ENCODE measurements at places on chromosomes 13 and 19.

DNA sequence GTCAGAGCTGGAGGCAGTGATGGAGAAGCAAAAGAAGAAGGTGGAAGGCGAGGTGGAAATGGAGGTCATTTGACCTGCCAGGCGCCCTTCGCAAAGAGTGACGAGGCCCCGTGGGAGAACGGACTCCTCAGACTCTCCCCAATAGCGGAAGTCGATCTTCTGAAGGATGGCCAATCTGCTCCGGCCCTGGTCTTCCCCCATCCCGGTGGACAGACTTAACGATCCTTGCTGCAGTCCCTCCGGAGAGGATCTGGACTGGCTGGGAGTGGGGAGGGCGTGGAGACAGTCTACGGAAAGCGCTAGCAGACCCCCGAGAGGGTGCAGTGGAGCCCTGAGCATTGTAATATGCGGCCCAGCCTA is 11.9 kb downstream of the EPS8L1 start:
- no peak for DNase-seq

DNA sequence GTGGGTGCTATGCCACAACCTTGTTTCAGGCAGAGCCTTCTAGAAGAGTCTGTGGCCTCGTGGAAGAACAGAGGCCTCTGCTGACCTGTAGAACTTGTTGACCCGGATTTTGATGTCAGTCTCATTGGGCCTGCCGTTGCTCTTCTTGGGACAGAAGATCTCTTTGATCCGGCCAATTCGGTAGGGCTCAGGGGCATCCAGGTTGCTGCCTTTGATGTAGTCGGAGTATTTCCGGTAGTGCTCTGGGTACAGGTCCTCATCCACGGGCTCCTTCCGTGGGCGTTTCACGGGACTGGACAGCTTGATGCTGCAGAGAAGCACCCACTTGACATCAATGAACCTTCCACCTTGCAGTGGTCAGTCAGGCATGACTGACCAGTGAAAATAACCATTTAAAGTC is 24.0 kb upstream of the EIF3G start:
- no peak for DNase-seq

- no peak for DNase-seq
Measured at GRCh38 chr13:26824581-26824980, 64.0 kb upstream of the GPR12 start.

GRCh38 chr19:20273376-20273775 is 106.4 kb downstream of the ZNF486 start:
- DNase-seq: no peak

- DNase-seq: no peak
Measured at GRCh38 chr13:73274147-73274546, 215.3 kb downstream of the KLF5 start.

DNA sequence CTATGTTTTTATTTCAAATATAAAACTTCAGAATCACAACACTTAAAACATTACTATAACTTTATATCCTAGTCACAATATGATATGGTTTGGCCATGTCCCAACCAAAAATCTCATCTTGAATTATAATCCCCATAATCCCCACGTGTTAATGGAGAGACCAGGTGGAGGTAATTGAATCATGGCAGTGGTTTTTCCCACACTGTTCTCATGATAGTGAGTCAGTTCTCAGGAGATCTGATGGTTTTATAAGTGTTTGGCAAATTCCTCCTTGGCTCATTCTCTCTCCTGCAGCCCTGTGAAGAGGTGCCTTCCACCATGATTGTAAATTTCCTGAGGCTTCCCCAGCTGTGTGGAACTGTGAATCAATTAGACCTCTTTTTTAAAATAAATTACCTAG is 307.6 kb downstream of the SPRY2 start:
- no peak for DNase-seq

GRCh38 chr19:1206150-1206863 is 729 bp downstream of the STK11 start:
- no peak for DNase-seq

DNA sequence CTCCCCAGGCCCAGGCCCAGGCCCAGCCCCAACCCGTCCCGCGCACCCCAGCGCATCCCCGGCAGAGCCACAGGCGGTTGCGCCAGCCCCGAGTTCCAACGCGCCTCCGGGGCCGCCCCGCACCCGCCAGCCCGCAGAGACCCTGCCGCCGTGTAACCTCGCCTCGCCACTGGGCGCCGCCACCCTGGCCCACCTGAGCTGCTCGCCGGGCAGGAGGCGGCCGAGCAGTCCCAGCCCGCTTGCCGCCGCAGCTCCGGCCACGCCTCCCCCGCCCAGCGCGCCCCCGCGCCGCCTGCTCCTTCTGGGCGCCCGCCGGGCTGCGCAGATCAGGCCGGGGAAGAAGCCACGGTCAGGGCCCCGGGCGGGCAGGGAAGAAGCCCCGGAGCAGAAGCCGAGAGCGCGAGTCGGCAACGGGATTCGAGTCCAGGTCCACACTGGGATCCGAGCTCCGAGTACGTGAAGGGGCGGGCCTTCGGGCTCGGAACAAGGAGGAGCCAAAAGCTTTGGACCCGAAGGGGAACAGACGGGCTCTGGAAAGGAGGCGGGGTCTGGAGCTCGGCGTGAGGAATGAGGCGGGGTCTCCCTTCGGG is at the start of gene MBOAT7:
Gene MBOAT7, minus strand, starts transcription at position 436 of the 590 bp plus-strand sequence. CDS start 1,072 bp downstream, outside the sequence.
- no peak for DNase-seq

DNA sequence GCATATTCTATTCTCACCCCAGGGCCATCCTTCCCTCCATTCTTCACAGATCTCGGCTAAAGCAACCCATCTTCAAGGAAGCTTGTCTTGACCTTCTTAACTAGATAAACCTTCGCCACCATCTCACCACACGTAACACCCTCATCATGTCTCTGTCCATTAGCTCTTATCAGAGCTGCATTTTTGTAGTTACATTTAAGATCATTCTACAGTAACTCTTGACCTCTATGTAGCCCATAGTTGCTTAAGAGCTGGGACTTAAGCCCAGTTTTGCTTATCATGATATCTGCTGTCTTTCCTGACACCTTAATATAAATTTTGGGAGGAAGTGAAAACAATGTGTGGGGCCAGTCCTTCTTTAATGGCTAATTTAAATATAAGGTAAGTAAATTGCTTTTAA is 345.1 kb downstream of the MTUS2 start:
- no peak for DNase-seq

DNA sequence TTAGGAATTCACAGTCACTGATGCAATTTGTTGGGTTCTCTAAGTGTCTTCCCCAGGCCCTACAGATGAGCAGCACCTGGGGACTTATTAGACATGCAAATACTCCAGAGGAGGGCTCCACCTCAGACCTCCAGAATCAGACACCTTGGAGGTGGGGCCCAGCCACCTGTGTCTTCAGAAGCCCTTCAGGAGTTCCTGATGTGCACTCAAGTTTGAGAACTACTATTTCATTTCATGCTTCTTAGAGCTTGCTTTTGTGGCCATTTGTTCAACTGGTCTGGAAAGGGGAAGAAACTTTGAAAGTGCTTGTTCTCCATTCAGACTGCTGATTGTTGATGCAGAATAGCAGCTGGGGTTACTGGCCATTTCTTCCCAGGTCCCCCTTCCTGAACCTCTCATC is 472.0 kb downstream of the COG6 start:
- DNase-seq: no peak

DNA sequence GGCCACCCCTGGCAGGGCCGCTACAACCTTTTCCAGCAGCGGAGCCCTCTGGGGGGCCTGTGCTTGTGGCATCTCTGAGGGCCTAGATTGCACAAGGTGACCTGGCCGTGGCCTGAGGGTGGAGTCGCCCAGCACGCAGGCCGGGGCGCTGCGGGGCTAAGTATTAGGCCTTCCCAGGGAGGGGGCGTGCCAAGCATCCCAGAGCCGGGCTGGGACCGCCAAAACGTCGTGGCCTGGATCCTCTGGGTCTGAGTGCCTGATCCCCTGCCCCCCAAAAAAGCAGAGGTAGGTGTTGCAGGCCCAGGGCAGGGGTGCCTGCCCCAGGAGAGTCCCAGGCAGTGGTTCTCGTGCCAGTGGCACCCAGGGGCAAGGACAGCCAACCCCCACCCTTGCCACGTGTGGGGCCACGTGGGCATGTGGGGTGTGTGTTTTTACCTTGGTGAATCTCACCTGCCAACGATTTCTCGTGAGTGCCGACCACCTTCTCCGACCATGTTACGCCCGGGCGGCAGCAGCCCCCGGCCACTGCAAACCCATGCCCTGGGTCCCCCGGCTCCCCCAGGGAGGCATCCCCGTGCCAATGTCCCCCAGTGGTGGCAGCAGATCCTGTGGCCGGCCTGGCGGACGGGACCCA is 12.6 kb upstream of the GNA15 start:
- no peak for DNase-seq
